ENCODE measurements at places on chromosomes 16 and 17.

GRCh38 chr16:11374255-11374654, 29.0 kb downstream of the RMI2 start:
- no peak for DNase-seq

DNA sequence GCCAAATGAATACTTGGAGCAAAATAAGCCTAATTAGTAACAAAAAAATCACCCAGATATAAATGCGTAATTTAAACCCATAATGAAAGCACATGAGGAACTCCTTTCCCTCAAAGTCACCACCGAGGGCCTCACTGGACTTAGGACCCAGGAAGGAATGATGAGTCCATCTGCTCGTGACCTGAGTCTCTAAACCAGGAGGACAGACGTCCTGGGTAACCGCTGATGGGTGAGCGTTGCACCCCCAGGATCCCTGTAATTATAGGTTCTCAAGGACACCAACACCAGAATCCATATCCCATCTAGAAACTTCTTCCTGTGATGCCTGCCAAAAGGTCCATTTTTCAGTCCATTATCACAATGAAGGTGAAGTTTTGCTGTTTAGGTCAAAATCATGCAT, 121.4 kb downstream of the ZNF778 start:
- no peak for DNase-seq

- peak; percentile 40 for DNase-seq
Measured at GRCh38 chr17:78672871-78673371, 95.7 kb upstream of the DNAH17 start.

DNA sequence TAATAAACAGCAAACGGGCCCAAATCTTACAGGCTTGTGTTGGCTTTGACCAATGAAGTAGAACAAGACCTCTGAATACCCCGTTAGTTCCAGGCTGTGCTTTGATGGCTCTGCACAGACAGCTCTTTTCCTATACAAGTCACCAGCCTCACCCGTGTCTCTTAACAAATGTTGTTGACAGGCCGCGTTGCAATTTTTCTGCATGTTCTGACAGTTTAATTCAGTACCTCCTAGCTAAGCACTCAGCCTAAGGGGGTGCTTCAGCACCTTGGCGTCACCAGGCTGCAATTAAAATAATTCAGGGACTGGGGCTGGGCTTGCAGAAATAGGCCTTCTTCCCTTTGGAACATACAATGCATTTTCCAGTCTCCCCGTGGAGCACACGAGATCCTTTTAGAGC, 500.1 kb downstream of the MAF start:
- DNase-seq: no peak

DNA sequence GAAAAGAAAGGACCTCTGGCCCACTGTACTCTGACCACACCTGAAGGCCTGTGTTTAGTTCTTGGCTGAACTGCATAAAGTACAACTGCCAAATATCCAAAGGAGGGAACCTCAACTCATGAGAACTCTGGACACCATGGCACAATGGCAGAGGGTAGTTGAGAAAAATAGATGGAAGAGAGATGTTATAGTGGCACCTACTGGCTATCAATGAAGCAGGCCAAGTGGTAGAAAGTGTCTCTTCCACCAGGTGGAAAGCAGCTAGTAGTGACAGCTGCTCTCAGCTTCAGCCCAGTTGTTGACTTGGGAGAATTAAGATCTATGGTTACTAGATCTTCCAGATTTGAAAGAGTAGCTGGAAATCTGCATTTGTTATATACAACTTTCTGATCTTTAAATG, 3.2 kb downstream of the MED31 start:
- peak; percentile 26 for DNase-seq

GRCh38 chr16:12348733-12349704, 372.5 kb downstream of the SNX29 start:
- no peak for DNase-seq

DNA sequence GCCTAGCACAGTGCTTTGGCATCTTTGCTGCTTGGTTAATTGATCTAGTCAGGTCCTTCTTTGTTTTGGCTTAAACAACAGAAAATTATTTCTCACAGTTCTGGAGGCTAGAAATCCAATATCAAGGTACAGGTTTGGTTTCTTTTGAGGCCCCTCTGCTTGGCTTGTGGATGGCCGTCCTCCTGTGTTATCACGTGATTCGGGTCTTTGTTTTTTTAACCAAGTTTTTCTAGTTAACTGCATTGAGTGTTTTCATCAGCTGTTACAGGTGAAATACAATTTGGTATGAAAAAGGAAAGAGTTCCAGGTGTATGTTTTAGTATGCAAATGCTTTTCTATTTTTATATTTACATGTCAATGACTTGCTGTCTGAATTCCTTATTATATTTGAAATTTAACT, 2.8 kb downstream of the NLK start:
- DNase-seq: no peak

DNA sequence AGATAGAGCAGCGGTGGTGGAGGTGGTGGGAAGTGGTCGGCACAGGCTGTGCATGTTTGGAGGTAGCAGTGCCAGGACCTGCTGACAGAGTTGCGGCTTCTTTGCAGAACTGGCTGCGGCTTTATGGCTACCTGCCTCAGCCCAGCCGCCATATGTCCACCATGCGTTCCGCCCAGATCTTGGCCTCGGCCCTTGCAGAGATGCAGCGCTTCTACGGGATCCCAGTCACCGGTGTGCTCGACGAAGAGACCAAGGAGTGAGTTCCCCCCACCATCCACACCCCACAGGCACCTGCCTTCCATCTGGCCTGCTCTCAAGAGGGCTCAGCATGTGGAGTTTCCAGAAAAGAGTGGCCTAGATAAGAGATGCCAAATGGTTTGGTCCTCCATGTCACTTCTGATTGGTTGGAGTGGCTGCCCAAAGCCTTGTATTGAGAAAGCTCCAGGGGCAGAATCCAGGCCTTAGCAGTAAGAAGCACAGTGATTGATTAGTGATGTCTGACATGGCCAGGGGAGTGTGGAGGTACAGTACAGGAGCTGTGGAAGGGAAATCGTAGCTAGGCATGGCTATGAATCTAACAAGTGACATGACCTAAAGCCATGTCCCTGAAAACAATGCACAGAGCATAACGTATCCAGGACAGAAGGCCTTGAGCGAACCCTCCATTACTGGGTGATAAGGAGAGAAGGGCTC, 12.0 kb downstream of the MMP15 start:
- no peak for DNase-seq

DNA sequence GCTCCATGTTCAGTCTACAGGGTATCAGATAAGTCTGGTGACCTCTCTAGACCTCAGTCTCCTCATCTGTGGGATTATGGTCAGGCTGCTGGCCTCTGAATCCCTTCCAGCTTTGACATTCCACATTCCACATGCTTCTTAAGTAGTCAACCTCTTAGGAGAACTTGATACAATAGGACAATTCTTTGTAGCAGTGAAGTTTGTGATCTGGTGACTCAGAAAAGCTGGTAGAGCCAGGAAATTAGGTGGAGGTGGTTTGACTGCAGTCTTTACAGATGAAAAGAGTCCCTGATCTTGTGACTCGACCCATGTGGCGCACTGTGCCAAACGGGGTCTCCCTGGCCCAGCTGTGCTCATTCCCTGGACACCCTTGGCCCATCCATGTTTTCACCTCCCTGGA, 147.8 kb downstream of the NTN1 start:
- peak; percentile 29 for DNase-seq

DNA sequence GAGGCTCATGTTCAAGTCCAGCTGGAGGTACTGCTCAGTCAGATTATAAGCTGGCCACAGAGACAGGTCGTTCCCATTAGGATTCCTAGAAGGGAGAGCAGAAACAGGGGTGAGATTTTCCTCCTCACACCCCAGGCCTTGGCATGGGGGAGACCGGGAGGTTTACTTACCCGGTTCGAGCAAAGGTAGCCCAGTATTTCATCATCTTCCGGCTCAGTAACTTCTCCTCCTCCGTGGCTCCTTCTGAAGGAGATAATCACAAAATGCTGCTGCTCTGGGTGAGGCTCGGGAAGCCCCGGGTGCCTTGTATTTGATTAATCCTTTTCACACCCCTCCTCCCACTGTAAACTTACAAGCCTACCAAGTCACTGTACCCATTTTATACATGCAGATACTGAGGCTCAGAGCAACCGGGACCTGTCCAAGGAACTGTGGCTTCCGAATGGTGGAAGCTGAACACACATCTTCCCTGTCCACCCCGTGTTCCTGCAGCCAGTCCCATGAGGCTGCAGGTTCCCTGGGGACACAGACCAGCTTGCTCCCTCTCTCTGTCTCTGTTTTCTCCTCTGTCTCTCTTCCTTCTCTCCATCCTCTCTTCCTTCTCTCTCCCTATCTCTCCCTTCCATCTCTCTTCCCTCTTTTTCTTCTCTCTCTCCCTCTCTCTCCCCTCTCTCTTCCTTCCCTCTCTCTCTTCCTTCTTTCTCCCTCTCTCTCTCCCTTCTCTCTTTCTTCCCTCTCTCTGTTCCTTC, 13.9 kb upstream of the CES1 start:
- no peak for DNase-seq

DNA sequence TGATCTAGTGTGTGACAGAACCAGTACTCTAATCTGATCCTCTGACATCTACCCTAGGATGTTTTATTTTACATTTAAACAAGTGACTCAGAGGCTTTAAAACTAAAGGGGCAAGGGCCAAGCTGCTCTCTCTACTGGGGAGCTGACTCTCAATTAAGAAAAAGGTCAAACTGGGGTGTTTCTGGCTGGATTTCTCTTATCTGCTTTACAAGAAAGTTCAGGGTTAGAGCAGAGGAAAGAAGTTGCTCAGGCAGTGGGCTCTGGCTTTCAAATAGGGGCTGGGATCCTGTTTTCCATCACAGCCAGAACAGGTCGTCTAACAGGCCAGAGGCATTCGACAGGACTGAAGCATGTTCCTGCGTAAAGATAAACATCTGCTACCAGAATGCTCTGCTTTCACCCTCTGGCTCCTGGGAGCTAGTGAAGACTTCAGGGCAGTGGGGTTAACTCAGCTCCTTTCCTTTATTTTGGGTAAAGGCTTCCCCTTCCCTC, 8.5 kb downstream of the MMP28 start:
- no peak for DNase-seq

DNA sequence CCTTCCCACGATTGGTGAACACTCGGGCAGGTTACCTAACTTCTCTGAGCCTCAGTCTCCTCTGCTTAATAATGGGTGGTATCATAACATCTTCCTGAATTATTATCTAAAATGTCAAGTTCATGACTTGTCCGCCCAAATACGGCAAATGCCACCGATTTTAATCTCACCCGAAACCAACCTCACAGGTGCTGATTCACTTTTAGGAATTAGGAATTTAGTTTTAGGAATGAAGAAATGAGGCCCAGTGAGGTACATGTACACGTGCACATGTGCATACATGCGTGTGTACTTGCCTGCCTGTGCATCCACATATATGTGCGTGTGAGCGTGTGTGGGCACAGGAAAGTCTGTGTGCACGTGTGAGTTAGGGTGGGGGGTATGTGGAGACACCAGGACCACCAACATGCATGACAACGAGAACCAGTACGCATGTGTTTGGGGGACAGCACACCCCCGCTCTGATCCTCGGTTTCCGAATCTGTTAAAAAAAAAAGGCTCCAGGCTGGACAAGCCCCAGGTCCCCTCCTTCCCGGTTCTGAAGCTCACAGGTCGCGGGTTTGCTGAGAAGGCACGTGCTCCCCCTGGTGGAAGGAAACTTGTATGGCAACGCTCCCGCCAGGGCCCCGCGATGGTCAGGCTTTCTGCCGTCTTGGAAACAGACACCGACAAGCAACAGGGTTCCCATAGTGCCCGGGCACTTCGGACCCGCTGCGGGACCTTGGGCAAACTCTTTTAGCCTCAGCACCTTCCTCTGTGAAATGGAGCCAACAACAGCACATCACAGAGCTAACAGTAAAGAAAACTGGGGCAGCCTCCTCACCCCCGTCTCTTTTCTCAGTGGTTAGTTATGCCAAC, 219.2 kb downstream of the RBFOX3 start:
- peak; percentile 46 for DNase-seq

- DNase-seq: peak; percentile 44
Measured at GRCh38 chr17:42843358-42843934, 934 bp upstream of the AOC2 start.

GRCh38 chr17:62781831-62782251, 26.3 kb downstream of the MARCHF10 start:
- DNase-seq: no peak

- DNase-seq: no peak
Measured at GRCh38 chr17:50432125-50432762, 6.2 kb downstream of the ACSF2 start.

DNA sequence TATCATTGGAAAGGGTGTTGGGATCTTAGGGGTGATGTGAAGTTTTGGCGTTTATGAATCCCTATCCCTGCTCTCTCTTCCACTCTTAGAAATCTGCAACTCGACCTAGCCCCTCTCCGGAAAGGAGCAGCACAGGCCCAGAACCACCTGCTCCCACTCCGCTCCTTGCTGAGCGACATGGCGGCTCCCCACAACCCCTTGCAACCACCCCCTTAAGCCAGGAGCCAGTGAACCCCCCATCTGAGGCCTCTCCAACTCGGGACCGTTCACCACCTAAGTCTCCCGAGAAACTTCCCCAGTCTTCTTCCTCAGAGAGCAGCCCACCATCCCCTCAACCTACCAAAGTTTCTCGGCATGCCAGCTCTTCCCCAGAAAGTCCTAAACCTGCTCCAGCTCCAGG, 9.0 kb downstream of the SRRM2 start:
- DNase-seq: no peak

GRCh38 chr17:10116267-10116666, 82.1 kb downstream of the GAS7 start:
- no peak for DNase-seq

GRCh38 chr17:74815550-74816370, 39.6 kb upstream of the NAT9 start:
- DNase-seq: no peak

GRCh38 chr17:45114117-45114932, 18.0 kb downstream of the PLCD3 start:
- no peak for DNase-seq

DNA sequence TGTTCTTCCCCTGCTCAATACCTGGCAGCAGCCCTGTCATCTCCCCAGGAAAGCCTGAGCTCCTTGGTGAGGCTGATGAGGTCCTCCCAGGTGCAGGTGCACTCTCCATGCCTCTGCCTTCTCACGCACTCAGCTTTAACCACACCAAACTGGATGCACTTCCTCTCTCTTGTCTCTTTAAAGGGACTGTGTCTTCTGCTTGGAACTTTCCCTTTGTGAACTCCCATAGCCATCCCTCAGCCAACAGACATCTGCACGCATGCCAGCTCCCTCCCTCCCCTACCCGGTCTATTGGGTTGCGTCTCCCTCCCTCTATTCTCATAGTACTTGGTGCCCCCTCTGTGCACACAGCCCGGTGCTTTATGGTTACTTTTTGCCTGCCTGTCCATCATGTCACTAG, 231.2 kb downstream of the MSI2 start:
- DNase-seq: no peak

Measured in HT1080 (cell line).